ENCODE measurements at places on chromosomes 12 and 14. TPM values are rescaled to one million over a fixed set of nuclear protein-coding genes. Genes with fewer than 3 reads are reported as not detected.

- no peak for DNase-seq
Measured at GRCh38 chr14:105409364-105409763, 10.3 kb upstream of the MTA1 start.

GRCh38 chr14:68210729-68211299, 391.2 kb downstream of the RAD51B start:
- peak; percentile 95 for DNase-seq

DNA sequence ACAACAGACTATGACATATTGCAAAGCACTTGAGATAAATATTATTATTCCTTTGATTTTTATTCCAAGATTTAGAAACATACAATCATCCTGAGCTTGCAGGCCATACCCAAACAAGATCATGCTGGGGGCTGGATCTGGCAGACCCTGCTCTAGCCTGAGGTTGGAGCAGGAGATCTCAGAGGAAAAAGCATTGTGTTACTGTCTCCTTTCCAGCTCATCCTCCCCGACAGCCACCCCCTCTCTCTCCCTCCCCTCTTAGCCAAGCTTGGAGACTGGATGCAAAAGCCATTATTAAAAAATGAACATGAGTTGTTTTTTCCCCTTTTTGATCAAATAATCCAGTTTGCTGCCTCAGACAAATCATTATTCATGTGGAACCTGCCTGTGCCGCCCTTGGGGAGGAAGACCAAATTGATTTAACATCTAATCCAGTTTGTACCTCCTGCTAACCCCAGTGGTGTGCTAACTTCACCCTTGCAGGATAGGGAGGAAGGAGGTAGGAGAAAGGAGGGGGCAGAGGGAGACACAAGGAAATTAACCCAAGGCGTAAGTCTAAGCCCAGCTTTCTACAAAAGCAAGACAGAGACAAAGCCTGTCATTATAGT, 565.8 kb upstream of the TBX3 start:
- DNase-seq = no peak

DNA sequence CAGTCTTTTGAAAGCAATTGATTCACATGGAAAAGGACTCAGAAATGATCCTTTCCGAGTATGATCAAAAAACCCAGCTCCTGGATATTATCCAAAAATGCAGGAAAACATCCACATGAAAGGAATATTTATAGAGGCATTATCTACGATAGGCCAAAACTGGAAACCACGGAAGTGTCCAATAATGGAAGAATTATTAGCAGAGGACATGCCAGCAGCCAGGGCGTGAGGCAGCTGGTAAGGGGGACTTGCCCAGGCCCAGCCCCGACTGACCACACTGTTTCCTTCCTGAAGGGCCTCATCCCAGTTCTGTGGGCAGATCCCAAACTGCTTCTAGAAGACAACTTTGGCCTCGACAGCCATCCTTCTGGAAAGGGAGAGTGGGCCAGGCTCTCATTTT, 20.5 kb downstream of the ACTN1 start:
- peak; percentile 86 for DNase-seq

GRCh38 chr12:29415111-29415510, 34.1 kb upstream of the ERGIC2 start:
- DNase-seq = no peak

Gene JDP2
- total RNA-seq = 61.9 TPM

Gene SRSF9
- 56.6 TPM for total RNA-seq

Gene CYP27B1
- not detected for total RNA-seq

Gene OR4N2
- not detected for total RNA-seq

Gene KRT83
- not detected for total RNA-seq

Gene PTGR2
- 22.9 TPM for total RNA-seq
